Neuronal stem cell (in vitro differentiated cells): ENCODE measurements at places on chromosomes 7 and 10.

DNA sequence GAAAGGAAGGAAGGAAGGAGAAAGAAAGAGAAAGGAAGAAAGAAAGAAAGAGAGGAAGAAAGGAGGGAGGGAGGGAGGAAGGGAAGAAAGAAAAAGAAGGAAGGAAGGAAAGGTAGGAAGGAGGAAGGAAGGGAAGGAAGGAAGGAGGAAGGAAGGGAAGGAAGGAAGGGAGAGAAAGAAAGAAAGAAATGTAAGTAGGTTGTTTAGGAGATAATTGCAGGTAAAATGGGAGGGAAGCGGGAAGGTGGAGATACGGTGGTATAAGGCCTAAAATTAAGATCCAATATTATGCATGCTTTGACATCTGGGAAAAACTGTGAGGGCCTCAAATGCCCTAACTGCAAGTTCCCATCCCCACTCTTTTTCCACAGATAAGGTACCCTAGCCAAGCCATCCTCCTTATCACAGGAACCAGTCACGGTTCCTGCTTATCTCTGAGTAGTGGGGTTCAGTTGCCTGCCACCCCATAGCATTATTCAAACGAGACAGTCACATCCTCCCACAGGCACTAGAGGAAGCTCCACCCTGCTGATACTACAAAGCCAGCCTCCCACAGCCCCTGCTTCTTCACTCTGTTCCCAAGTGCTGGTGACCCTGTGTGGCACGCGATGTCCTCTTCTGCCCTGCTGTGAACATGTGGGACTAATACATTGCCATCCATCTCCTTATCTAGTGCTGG is 28.7 kb downstream of the ST8SIA6 start:
- no peak for DNase-seq

- no peak for DNase-seq
Measured at GRCh38 chr10:2387672-2388071, 650.3 kb upstream of the ADARB2 start.

DNA sequence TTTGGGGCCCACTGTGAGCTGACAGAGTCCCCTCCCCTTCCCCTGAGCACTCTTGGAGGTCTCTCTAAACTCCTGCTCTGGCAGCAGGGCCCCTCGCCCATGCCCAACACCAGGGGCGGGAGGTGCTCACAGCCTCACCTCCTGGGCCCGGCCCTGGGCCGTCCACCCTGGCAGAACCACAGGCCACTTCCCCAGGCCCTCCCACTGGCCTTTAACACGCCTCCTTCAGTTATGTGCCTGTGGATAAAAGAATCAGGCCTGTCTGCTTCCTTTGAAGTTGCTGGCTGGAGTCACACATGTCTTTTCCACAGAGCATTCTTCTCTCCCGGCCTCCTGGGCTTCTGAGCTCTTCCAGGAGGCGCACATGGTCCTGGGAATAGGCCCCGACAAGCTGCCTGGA is 10.2 kb downstream of the MYL10 start:
- no peak for DNase-seq

DNA sequence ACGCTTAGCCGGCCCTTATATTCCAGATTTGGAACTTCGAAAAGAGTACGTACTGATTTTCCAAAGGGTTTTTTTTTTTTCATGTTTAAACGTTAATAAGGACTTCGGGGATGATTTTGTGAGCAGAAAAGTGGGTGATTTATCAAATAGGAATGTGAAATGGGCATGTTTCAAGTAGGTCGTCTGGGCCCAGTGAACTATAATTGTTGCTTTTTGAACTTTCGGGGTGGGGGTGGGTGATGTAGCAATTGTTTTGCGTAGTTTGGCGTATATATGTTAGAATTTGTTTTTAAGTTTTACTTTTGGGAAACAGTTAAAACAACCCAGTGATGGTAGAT is 299 bp upstream of the PBLD start:
- no peak for DNase-seq

- DNase-seq = no peak
Measured at GRCh38 chr7:139813151-139813550, 15.9 kb upstream of the TBXAS1 start.

DNA sequence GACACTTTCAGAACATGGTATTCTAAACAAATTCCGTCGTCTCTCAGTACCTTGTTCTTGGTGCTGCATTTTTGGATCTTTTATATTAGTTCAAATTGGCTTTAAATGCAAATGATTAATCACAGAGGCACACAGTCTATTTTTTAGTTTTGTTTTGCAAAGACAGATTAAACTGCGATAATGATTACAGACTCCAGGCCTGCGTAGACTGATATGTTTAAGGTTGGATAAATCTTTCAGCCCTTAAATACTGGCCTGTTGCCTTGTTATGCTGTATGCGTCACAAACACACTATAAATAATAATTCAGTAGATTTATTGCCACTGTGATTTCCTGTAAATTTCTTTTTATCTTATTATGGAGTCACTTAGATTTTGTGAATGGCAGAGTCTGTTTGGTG is 19.3 kb downstream of the CACNB2 start:
- no peak for DNase-seq

DNA sequence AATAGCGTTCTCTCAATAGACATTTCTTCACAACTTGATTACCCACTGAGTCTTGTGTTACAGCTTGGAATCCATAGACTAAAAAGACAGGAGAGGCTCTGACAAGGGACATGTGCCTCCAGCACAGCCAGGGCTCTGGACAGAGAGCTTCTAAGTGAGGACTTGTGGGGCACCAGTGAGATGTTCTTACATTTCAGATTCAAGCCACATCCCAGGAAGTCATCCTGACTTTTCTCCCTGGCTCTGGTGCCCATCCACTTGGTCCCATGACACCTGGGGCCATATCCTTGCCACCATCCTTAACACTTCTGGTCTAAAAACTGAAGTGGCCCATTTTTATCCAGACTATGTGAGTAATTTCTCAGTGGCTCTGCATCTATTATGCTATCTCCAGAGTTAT is 440.1 kb downstream of the TCERG1L start:
- DNase-seq = no peak

GRCh38 chr7:778271-778967 is 51.3 kb upstream of the PRKAR1B start:
- DNase-seq = no peak

DNA sequence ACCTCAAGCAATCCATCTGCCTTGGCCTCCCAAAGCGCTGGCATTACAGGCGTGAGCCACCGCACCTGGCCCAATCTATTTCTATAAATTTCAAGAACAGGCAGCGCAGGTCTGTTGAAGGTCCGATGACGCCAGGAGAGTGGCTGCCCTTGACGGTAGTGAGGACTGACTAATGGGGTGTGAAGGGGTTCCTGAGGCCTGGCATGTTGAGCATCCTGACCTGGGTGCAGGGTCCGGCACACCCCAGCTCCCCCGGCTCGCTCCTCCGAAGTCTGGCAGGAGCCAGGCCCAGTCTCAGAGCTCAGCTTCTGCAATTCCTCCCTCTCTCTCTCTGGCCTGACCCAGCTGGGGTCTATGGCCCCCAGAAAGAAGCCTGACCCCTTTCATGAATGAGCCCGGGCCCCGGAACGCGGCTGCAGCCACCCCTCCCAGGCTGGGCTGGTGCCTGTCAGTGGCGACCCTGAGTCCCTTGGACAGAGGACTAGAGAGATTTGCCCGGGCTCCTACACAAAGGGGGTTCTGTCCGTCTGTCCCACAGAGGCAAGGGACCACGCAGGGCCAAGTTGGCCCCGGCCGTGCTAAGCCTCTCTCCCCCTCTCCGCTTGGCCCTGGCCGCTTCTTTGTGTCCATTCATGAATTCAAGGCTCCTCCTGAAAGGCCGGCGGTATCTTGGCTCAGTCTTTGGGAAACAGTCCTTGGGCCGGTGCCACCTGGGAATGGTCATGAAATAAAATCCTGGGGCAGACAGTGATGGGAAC is 18.8 kb downstream of the MMD2 start:
- DNase-seq = no peak
